Umbilical cord (tissue), 2 donors: ENCODE measurements at places on chromosomes 4 and X.
A peak's percentile ranks its signal among the peaks of the same experiment; 100 is the strongest.

DNA sequence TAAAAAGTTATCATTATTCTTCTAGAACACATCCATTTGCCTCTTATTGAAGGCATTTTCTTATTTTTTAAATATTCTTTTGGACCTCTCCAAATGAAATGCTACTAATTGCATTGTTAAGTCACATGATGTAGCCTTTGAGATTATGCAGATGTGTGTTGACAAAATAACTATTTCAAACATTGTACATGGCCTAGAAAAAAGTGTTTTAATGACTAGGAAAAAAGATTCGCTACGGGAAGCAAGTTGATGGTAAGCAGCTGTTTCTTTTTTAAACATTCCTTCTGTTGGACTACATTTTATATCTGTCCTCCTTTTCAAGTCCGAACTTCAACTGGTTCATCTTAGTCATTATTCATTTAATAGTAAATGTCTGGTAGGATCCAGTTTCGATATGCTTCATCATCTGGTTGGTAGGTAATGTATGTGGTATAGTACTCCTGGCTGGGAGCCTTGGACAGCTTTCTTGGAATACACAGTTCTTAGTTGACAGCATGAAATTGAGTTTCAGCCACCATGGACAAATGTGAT lies 34.3 kb upstream of the GUCY1A1 start:
- DNase-seq = peak; percentile 65

- DNase-seq = no peak
Observed at GRCh38 chr4:153159016-153159415, 45.2 kb upstream of the TRIM2 start.

DNA sequence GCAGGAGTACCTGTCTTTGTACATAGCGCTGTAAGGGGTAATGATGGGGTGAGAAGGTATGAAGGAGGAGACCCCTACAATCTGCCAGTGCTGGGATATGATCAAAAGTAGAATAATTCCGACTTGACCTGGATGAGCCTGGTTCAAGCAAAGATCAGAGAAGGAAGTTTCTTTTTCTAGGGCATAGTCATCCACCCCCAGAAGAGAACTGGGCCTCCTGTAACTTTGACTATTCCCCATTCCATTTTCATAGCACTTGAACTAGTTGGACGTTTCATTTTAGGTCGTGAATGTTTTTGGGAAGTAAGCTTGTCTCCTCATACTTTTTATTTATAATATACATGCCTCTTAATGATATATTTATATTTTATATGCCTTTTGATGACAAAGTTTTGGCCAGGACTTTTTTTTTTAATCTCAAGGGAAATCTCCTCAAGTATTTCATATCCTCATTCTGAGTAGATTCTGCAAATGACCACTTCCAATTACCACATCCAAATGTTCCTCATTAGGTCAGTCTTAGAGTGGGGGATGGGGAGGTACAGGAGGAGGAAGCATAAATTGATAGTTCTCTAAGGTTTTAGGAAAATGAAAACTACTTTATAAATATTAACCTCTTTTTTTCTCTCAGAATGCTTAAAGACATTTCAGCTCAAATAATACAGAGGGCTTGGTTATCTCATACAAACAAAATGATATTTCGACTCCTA lies 3.5 kb downstream of the CXorf58 start:
- DNase-seq = no peak

GRCh38 chr4:163598028-163598427 lies 103.5 kb downstream of the TMA16 start:
- DNase-seq = no peak

DNA sequence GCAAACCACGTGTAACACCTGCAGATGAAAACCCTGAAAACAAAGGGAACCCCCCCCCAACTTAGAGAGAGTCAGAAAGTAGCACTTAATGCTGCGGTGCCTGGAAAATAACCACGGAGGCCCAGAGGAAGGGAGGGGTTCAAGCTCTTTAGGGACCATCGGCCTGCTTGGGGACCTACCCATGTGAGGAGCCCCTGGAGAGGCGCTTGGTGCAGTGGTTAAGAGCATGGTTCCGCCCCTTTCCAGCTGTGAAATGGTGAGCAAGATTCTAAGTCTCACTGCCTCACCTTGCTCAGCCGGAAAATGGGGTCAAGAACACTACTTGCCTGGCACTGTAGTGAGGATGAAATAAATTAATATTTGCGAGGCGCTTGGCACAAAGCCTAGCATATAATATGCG lies 13.8 kb downstream of the SLC25A5 start:
- DNase-seq = no peak

DNA sequence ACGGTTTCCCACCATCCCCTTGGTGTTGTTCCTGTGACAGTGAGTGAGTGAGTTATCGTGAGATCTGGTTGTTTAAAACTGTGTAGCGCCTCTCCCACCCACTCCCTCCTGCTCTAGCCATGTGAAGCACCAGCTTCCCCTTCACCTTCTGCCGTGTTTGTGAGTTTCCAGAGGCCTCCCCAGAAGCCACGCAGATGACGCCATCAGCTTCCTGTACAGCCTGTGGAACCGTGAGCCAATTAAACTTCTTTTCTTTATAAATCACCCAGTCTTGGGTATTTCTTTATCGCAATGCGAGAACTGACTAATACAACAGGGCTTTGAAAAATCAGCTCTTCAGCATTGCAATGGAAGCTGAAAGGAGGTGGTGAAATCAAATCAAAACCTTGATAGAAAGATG lies 50.0 kb downstream of the FGFBP1 start:
- DNase-seq = no peak

GRCh38 chr4:150497612-150498011 lies 84.3 kb upstream of the MAB21L2 start:
- DNase-seq = no peak
